ENCODE measurements at places on chromosomes 16 and 17.

- DNase-seq: no peak
Observed at GRCh38 chr17:60573236-60574051, 26.5 kb upstream of the PPM1D start.

GRCh38 chr16:88792078-88792550 is 7.1 kb upstream of the PIEZO1 start:
- no peak for DNase-seq

DNA sequence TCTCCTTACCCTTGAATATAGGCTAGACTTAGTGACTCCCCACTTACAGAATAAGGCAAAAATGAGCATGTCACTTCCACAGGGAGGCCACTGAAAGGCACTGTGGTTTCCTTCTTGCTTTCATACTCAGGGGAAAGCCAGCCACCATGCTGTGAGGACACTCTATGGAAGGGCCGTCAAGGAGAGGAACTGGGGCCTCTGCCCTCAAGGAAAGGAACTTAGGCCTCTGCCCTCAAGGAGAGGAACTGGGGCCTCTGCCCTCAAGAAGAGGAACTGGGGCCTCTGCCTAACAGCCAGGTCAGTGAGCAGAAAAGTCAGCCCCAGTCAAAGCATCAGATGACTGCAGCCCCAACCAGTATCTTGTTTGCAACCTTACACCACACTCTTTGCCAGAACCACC is 30.1 kb downstream of the VPS35 start:
- no peak for DNase-seq

DNA sequence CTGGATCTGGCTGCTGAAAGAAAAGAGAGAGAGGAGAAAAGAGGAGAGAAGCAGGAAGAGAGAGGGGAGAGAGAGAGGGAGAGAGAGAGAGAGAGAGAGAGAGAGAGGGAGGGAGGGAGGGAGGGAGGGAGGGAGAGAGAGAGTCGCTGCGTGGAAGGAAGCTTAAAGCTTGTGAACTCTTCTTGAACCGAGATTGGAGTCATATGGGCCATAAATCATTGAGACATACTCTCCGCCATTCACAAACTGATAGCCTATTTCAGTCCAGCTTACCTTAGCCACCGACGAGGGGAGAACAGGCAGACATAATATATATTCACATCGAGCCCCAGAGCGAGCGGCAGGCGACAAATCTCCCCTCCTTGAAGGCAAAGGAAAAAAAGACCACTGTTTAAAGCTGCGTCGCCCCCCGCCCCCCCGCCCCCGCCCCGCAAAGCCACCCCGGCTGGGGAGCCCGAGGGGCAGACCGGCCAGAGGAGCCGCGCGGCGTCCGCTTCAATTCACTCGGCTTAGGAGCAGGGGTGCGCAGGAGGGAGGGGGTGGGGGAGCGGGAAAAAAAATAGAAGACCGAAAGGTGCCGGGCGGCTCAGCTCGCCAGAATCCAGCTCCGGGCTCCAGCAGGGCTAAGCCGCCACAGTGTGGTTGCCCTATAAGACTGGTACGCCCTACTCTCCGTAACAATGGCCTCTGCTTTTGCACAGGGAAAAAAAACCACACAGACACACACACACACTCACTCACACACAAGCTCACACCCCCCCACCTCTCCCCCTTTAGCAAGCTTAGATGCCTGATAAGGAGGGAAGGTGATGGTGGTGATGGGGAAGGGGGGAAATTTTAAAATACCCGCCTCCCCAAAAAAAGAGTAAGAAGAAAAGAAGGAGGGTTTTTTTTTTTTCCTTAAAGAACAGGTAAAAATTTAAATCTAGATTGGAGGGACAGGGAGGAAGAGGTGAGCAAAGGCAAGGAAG is 10.6 kb upstream of the HOXB2 start:
- DNase-seq: peak; percentile 91

DNA sequence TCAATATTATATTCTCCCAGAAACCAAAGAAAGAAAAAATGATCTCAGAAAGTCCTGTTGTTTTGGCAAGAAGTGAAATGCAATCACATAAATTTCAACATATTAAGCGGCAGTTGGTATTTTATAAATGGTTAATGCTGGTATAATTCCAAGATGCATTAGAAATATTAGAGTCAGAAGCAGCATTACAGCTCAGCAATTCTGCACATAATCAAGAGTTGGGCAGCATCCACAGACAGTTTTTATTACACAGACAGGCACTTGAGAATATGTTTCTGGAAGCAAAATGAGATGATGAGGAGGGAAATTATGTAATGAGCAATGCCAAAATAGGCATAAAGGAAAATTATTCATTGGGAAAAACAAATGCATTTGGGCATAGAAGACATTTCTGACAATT is 148.1 kb downstream of the KCNJ2 start:
- no peak for DNase-seq

DNA sequence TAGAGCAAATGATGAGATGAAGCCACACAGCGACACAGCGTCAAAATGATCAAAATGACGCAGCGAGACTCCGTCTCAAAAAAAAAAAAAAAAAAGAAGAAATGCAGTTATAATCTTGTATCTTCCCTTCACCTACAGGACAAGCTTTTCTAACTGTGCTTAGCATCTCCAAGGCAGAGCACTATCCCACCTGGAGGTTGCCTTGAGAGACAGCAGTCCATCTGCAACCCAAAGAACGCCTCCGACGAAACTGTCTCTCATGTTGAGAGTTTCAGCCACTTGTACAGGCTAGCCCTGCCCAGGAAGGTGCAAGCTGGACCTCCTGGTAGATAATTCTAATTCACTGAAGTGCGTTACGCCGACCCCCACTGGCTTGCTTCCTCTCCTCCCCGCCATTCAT is 46.7 kb upstream of the GCSH start:
- no peak for DNase-seq

DNA sequence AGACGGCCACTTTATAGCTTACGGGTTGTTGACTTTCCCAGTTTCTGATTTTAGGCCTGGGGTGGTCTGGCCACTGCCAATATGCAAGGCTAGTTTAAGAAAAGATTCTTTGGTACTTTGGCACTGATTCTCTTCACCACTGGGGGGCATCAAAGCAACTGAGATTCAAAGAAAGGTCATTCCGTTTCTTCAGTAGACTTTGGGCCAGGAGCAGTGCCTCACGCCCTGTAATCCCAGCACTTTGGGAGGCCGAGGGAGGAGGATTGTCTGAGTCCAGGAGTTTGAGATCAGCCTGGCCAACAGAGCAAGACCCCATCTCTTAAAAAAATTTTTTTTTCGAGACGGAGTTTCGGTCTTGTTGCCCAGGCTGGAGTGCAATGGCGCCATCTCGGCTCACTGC is 53.0 kb downstream of the RPA1 start:
- no peak for DNase-seq

DNA sequence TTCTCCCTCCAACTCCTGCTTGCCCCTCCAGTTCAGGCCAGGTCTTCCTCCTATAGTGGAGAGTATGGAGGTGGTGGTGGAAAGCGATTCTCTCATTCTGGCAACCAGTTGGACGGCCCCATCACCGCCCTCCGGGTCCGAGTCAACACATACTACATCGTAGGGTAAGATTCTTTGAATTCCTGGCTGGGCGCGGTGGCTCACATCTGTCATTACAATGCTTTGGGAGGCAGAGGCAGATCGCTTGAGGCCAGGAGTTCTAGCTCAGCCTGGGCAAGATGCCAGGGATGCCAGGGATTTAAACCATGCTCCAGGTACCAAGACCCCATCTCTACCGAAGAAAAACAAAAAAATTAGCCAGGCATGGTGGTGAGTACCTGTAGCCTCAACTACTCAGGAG is 1.4 kb downstream of the ZG16 start:
- no peak for DNase-seq

DNA sequence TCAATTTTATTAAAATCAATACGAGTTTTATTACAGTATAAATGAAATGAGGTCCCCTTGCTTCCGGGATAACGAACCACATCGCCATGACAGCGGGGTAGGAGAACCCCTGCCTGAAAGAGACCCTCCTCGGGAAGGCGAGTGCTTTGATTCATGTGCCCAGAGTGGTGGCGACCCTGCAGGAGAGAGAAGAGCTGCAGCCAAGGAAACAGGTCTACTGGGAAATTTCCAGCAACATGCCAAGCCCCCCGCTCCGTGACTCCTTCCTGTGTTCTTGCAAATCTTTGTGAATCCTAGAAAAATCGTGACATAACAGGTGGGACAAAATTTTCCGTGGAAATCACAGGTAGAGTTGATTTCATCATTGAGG is 162.5 kb downstream of the WSCD1 start:
- no peak for DNase-seq

DNA sequence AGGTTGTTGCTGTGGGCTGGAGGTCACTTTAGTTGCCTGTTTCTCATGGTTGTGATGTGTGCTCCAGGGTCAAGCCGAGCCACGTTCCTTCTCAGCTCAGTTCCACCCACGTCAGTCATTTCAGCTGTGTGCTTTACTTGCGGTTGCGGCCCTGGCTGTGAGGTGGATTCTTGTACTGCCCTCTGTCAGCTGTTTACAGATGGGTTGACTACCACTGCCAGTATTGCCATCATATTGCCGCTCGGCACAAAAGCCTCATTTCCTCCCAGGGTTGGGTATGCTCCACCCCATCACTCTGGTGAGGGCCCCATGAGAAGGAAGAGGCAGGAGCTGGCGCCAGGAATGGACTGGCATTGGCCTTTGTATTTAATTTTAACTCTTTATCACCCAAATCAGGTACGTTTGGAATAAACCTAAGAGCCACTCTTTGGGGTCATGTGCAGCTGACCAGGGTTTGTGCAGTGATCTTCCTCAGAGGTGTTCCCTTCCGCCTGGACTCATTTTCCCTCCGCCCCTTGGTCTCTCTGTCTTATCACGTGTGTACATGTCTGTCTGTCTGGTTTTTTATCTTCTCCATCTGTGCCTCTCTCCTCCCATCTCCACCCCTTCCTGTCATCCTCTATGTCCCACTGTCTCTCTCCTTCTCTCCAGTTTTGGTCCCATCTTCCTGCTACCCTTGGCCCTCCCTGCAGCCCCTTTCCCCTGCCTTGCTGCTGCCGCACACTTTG is 25.0 kb downstream of the METTL22 start:
- DNase-seq: no peak

GRCh38 chr16:66293207-66293735 is 73.2 kb upstream of the CDH5 start:
- no peak for DNase-seq
